ENCODE measurements at places on chromosomes 4 and X.

- DNase-seq, result no peak
Measured at GRCh38 chr4:142293536-142293935, 552.6 kb downstream of the INPP4B start.

GRCh38 chrX:135273162-135273561 is 21.3 kb downstream of the ETDA start:
- no peak for DNase-seq

GRCh38 chrX:44765556-44765955 is 78.3 kb upstream of the DUSP21 start:
- no peak for DNase-seq

- no peak for DNase-seq
Measured at GRCh38 chr4:6324999-6325787, 55.5 kb downstream of the WFS1 start.

DNA sequence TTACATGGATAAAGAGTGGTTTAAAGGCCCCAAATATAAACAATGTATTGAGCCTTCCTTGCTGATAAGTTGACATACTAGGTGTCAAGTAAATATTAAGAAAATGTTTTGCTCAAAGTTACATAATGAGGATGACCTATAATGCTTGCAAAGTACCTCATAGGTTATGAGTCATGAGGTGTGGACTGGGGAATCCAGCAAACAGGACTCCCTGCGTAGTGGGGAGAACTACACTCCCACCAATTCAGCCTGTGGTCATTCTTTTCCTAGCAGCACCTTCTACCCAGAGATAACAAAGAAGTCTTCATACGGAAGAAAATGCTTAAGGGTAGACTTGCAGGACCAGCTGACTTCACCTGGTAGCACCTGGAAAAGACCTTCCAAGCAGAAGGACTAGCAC is 418.9 kb upstream of the CPEB2 start:
- DNase-seq, result no peak
